ENCODE measurements at places on chromosomes 4 and X. TPM values are rescaled to one million over a fixed set of nuclear protein-coding genes. Genes with fewer than 3 reads are reported as not detected.

DNA sequence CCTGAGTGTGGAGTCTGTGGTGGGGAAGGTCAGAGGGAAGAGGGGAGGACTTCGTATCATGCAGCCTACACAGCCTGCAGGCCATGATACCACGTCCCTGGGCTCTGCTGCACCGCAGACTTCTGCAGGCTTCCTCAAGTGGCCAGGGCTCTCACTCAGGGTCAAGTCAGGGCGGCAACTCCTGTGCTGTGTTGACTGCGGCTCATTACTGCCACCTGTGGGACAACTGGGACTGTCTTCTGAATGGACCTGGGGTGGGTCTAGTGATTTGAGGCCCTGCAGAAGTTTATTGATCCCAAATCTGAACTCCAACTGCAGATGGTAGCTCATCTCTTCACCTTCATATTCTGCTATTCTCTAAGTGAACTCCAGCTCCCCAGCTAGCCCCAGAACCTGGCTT is 167.1 kb downstream of the NSUN7 start:
- peak; percentile 49 for DNase-seq

DNA sequence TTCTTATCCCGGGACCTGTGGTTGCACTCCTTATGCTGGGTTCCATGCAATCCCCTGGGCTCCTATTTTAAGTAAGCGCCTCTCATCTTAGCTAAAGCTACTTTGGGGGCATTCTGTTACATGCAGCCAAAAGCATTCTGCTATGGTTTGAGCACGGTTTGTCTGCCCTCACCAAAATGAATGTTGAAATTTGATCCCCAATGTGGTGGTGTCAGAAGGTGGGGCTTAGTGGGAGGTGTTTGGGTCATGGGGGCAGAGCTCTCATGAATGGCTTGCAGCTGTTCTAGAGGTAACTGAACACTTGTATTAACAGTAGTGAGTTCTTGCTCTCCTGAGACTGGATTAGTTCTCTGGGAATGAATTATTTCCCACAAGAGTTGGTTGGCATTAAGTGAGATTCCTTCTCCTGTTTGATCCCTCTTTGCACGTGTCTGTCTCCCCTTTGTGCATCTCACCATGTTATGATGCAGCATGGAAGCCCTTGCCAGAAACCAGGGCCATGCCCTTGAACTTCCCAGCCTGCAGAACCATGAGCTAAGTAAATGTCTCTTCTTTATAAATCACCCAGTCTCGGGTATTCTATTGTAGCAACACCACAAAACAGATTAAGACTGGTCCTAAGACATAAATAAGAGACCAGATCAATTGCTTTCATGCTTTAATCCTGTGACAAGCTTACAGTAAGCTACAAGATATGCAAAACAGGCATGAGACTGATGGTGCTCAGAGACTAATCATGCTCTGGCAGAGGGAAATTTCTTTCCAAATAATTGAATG is 141.8 kb downstream of the TSPAN5 start:
- no peak for DNase-seq

DNA sequence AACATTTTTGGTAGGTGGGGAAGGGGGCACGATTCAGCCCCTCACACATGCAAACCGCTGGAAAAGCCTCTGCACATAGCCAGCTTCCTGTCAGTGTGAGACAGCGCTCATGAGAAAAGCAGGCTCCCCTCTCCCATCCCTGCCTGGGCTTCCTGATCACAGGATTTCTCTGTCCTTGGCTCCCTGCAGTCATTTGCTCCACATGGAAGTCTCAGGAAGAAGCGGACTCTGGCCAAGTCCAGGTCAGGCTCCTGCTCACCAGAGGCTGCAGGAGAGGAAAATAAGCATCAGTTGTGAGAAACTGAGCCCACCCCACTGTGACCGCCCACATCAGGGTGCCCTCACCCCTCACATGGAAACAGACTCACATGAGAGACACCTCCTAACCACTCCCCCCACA is 664.3 kb upstream of the TENM3 start:
- no peak for DNase-seq

- DNase-seq = no peak
Measured at GRCh38 chr4:114734594-114734993, 136.0 kb downstream of the UGT8 start.

GRCh38 chrX:53080628-53081580 is 1.3 kb upstream of the TSPYL2 start:
- no peak for DNase-seq

DNA sequence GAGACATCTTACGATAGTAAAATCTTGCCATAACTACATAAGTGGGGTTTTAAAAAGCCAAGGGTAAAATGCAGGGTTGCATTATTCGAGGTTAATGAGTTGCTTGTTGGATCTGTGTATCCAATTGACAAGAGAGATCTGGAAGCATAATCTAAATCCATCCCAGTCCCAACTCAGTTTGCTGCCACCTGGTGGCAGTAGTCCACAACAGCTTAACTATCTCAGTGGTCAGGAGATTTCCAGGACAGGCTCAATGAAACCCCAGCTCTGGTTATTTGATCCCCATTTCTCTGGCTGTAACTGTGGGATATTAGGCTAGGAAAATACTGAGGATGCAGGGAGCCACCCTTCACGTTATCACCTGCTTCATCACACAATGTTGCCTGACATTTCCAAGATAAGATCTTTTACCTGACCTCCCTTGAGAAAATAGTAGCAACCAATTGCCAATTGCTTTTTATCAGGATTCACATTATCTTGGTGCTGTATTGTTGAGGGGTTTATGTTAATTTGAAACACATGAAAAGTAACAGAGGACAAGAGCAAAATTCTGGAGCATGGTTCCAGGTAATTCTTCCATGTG is 88.2 kb upstream of the TNIP3 start:
- peak; percentile 63 for DNase-seq

- DNase-seq = no peak
Measured at GRCh38 chr4:176593943-176594342, 198.8 kb downstream of the VEGFC start.

- no peak for DNase-seq
Measured at GRCh38 chr4:182560358-182560757, 317.2 kb downstream of the TENM3 start.

DNA sequence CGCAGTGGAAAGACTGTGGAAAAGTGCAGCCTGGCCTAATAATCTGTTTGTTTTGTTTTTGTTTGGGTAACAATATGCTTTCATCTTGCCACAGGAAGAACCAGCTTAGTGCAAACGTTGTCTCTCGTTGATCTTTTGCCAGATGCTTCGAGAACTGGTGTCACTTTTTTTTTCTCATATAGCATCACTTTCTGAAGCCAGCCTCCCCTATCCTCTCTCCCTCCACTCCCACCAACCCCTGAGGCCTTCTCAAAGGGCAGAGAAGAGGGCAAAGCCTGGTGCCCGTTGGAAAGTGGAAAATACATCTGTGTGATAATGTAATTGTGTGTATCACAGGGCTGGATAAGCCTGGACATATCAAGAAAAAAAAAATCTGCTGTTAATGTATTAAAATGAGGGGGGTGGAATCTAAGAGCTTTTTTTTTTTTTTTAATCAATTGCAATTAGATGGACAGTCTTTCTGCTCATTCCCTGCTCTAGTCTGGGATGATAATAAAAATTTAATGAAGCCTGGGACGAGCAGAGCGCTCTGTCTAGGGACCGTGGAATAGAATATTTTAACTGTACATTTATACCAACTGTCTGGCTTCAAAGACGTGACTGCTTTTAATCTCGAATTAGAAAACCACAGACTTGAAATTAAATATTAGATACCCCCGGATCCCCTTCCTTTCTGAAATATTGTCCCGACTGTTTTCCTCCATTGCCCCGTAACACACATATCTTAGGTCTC is 8.1 kb downstream of the POU4F2 start:
- no peak for DNase-seq

- no peak for DNase-seq
Measured at GRCh38 chrX:45505214-45505613, 304.5 kb upstream of the DIPK2B start.

- DNase-seq = no peak
Measured at GRCh38 chr4:41751449-41752061, 3.0 kb upstream of the PHOX2B start.

DNA sequence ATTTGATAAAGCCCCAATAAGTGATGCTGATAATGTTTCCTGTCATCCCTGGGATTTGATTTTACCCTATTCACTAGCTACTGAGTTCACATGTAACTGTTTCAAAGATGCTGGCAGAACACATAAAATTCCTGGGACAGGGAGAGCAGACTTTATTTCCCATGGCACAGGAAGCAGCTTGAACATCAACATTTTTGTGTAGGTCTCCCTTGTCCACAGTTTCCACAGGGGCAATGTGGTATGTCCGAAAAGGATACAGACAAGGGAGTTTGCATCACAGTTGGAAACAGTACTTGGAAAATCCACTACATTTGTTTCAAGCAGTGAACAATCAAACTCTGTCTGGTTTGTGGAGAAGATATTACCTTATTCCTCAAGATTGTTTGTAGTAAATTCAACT is 129.2 kb upstream of the KLHL4 start:
- DNase-seq = no peak

DNA sequence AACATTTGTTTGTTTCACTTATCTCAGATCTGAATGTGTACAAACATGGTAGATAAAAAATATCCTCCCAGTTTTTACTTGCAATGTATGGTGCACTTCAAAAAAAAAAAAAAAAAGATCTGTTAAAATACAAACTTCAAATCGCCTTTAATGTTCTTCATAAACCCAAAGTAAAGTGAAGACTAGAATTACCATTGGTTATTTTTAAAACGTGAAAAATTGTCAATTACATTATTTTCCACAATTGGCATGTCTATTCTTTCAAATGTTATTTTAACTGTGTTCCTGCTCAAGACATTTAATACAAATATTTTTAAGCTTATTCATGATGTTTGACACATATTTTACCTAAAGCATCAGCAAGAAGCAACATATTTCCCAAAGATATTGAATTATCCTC is 5.0 kb downstream of the NKX6-1 start:
- DNase-seq = no peak

- no peak for DNase-seq
Measured at GRCh38 chr4:189022440-189023035, 883.3 kb downstream of the TRIML1 start.

- no peak for DNase-seq
Measured at GRCh38 chr4:88054901-88055300, 47.5 kb downstream of the PKD2 start.

- no peak for DNase-seq
Measured at GRCh38 chr4:46124773-46125413, 1.0 kb upstream of the GABRG1 start.

- DNase-seq = no peak
Measured at GRCh38 chrX:87968118-87968517, 450.5 kb downstream of the KLHL4 start.

DNA sequence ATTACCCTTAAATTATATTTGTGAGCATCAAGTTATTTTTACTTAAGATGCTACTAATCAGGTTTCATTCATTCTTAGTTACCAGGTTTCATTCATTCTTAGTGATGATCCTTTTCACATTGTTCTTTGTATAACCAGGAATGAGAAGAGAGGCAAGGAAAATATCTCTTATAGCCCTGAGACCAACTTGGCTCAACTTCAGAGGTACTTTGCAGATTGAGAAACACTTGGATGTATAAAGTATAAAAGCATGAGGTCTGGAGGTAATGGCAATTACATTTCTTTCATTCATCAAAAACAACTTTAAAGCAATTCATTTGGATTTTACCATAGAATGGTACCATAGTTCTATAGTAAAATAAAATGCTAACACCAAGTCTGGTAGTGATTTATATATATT is 231.0 kb downstream of the PRDM5 start:
- DNase-seq = no peak

DNA sequence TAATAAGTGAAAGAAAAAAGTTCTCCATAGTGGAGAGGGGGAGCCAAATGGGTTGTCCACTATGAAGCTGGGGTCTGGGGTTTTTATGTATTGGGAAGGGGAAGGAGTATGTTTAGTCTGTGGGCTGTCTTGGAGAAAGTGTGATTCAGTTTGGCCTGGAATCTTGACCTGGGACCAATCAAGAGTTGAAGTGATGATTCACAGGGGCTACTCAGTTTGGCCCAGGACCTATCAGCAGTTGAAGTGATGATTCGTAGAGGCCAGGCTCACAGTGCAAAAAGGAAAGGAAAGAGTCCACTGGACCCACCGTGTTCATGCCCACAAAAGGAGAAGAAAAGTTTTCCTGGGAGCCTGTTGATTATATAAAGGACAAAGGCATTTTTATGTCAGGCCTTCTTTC is 47.3 kb upstream of the RAB9B start:
- DNase-seq = no peak

GRCh38 chr4:124304941-124305340 is 407.6 kb downstream of the ANKRD50 start:
- DNase-seq = no peak

DNA sequence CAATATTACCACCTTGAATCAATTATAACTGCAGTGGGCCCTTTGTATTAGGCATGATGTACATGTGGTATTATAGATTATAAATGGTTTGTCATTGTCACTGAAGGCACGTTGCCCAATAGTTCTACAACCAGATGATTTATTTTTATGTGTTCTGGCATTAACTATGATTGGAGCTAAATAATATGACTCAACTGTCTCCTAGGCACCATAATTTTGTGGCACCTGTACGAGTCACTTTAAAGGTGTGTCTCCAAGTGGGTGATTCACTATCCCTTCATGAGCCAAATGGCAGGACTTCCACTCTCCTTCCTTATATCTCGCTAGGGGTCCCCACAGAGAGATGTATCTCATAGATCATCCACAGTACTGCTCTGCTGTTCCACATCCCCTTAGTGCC is 6.1 kb upstream of the SMPX start:
- no peak for DNase-seq

DNA sequence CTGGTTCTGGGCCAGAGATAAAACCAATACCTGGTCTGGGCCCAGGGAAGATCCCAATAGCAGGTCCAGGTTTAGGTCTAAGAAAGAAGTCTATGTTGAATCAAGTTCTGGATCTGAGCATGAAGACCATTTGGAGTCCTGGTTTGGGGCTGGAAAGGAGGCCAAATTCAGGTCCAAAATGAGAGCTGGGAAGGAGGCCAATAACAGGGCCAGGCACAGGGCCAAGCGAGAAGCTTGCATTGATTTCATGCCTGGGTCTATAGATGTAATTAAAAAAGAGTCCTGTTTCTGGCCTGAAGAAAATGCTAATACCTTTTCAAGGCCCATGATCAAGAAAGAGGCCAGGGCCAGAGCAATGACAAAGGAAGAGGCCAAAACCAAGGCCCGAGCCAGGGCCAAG is 3.4 kb downstream of the GPRASP1 start:
- no peak for DNase-seq

DNA sequence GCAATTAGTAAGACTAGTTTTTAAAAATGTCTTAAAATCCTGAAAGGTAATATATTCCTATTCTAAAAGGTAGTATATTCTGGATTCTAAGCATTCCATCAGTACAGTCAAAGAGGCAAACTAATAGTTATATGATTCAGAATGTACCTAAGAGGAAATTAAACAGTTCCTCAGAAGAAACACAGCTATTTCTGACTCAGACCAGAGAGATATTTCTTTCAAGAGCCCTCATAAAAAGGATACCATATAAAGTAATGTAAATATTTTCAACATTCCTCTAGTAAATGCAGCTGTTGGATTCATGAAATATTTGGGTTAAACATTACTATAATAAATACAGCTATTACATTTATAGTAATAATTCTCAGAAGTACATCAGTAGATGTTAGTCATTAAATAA is 358.3 kb downstream of the MAGEB5 start:
- DNase-seq = no peak

CLDN2 gene
- 0.10 TPM for total RNA-seq

ODAM gene
- total RNA-seq = not detected

HOPX gene
- 9.6 TPM for total RNA-seq

HSFX4 gene
- not detected for total RNA-seq

PCDH19 gene
- 0.76 TPM for total RNA-seq

MAOA gene
- total RNA-seq = 105 TPM

ETNPPL gene
- total RNA-seq = 12.6 TPM

MAGED4B gene
- total RNA-seq = 2.2 TPM

GPR34 gene
- 11.4 TPM for total RNA-seq

PABPC1L2A gene
- not detected for total RNA-seq

TSPAN7 gene
- 73.0 TPM for total RNA-seq

IL2 gene
- total RNA-seq = not detected

All from left cardiac atrium (tissue), 4 donors.